HS-5 (cell line): ENCODE measurements at places on chromosomes 6 and 20.

DNA sequence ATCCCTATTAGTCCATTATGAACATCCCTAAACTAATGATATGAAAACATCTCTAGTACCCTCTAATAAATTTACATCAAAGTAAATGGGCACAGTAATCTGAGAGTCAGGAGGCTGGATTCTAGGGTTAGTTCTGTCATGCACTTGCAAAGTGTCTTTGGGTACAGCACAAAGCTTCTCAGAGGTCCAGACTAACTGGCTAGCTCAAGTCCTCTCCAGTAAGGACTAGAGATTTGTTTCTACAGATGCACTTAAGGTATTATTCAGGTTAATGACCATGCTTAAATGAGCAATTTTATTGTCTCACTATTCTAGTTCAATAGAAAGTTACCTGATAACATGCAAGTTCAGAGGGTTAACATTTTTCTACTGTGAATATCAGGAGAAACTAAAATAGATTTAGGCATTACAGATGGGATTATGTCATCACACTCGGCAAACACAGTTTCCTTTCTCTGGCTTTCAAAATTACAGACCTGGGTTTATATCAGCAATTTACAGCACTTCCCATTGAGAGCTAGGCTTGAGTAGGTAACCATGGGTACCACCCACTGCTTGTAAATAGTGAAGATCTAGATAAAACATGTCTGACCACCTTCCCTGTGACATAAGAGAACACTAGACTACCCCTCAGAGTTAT lies 402.9 kb upstream of the RUNX2 start:
- DNase-seq, result no peak

DNA sequence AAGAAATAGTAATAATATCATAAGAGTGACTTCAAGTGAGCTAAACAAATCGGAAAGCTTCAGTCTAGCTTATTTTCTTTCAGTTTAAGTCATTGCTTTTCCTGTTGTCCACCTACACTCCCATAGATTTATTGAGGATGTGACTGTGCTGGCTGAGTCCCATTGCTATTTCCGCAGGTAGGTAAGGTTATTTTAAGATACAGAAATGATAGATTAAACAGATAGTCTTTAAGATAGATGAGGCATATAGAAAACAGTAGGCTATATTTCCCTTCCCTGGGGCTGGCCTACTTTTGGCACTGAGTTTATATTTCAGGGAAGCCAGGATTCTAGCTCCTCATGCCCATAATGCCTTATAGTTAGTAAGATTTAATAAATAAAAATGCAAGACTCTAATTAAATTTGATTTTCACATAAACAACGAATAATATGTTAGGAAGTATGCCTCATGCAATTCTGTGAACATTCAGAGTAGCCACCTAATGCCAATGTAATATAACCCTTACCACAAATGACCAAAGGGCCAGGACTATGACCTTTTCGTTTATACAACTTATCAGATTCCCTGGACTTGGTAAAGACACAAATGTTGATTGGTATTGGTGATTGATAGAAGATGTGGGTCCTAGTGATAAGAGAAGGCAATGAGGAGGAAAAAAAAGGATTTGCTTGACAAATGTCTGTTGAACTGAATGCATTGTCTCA lies 1079.3 kb downstream of the EPHA7 start:
- DNase-seq, result no peak

DNA sequence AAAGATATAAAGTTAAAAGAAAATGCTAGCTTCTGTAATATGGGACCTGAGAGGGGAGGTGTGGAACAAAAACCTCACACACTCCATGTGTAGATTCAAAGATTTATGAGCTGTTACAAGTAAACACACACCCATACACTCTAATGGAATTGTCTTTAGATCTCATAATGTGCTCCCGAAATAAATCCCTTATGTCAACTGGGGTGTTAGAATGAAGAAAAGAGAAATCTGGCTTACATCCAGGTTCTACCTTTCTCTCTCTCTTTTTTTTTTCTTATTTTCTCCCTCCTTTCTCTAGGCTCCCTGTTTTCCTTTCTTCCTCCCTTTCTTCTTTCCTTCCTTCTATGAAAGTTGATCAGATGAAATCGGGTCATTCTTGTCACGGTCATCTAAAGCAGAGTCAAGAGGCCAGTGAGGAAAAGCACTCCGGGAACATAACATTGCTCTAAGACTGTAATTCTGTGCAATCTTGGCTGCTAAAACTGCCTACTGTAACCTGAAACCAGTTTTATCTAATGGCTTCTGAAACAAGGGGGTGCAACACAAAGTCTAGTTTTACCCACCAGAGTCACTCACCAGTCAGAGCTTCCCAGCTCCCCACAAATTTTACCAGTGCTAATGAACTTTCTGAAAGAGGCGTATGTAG lies 68.3 kb upstream of the BTBD3 start:
- DNase-seq, result no peak

DNA sequence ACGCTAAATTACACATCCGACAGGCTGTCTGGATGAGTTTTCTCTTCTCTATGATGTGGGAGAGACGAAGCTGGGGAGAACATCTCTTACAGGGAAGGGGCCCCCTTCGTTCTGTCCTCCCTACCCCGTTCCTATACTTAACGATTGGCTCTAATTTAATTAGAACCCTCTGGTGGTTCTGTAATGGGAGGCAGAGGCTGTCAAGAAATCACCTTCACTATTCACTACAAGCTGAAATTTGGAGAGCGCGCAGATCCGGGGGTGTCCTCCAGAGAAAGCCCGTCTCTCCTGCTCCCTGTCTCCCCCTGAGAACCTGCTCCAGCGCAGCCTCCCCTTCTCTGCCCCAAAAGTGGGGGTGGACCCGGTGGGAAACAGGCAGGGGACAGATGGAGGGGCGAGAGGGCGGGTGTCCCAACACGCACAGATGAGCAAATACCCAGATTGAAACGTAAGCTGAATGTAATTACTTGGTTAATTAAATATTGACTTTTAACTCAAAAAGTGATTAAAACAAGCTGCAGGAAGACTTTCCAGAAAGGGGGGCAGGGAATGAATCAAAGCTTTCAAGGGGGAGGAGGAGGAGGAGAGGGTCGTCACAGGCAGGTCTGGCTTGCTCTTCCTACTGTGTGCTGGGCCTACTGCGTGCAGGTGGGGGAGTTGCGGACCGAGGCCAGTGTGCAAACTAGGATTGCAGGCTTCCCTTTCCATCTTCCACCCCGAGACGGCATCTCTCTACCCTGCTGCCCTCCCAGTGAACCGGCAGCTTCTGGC lies 1.3 kb downstream of the SULF2 start:
- DNase-seq, result no peak

DNA sequence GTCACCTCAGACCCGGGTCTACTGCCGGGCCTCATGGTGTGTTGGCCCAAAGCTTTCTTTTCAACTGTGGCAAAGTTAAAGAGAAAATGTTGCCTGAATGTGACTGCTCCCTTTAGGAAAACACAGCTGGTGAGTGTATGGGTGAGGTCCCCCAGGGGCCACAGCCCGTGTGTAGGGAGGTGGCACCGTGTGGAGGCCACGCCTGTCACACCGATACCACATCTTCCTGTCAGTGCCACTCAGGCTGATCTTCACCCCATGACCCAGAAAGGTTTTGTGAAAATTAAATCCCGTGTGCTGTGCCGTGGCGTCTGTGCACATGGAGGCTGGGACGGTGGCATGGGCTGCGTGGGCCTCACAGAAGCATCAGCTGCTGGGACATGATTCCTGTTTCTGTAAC lies 10.7 kb upstream of the ADRM1 start:
- no peak for DNase-seq

GRCh38 chr20:25300496-25301170 lies 52.7 kb downstream of the PYGB start:
- no peak for DNase-seq

- peak; percentile 40 for DNase-seq
These were observed 67.4 kb upstream of the ASCC3 start for GRCh38 chr6:100948381-100949133.
